ENCODE measurements at places on chromosomes 6 and 20.

DNA sequence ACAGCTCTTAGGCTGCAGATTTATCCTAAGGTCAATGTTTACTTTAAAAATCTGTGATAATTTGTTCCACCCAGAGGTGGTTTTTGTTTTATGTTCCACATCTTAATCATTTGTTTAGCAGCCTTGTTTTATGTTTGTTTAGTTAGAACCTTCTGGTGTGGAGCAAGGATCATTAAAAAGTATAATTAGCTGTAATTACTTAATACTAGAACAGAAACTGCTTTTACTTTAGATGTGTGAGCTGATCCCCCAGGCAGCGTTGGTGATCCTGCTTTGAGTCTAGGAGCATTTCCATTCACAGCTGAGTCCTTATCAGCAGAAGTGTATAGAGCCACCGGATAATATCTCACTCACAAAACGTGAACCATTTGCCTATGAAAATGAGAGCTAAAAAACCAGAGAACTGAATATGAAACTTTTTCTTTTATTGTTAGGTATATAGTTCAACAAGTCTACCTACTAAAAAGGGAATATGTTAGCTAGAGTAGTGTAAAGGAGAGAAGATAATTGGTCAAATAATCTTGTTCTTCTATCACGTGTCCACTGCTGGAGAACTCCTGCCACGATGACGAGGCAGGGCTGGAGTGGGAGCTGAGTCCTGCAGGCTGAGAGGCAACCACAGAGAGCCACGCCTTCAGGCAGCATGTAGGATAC lies 78.5 kb downstream of the TRMT11 start:
- DNase-seq, result no peak

- DNase-seq, result no peak
These were observed 42.0 kb downstream of the UQCC1 start for GRCh38 chr20:35369804-35370203.

- DNase-seq, result no peak
These were observed 50.6 kb upstream of the MAP7 start for GRCh38 chr6:136600818-136601217.

GRCh38 chr6:157494132-157494710 lies 113.2 kb downstream of the ZDHHC14 start:
- DNase-seq, result no peak

- peak; percentile 68 for DNase-seq
These were observed 24.0 kb upstream of the HDAC2 start for GRCh38 chr6:113994934-113995342.

DNA sequence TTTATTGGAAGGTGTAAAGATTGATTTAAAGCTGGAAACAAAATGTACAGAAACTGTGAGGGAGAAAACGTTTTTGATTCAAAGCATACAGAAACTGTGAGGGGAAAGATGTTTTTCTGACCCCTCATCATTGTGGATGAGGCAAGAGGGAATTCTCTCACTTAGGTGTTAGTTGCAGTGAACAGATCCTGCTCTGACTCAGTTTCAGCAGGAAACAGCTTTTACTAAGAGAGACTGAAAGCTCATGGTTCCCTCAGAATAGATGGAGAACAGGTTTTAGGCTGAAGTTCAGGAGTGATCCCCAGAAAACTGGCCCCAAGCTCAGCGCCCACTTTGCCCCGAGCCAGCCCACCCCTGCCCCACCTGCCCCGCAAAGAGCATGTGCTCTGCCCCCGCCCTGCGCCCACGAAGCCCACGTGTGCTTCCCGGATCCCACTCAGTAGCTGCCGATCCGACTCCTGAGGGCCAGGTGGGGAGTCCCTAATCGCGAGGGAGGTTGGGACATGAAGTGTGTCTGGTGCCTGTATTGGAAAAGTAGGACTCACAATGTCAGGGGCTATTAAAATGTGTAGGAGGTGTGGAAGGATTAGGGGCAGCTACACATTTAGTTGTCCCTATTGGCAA lies 41.2 kb downstream of the DUSP22 start:
- DNase-seq, result no peak

Measured in H9 (cell line).